G401 (cell line): ENCODE measurements at places on chromosomes 11 and 22. TPM values are rescaled to one million over a fixed set of nuclear protein-coding genes. Genes with fewer than 3 reads are reported as not detected.
A peak's percentile ranks its signal among the peaks of the same experiment; 100 is the strongest.

DNA sequence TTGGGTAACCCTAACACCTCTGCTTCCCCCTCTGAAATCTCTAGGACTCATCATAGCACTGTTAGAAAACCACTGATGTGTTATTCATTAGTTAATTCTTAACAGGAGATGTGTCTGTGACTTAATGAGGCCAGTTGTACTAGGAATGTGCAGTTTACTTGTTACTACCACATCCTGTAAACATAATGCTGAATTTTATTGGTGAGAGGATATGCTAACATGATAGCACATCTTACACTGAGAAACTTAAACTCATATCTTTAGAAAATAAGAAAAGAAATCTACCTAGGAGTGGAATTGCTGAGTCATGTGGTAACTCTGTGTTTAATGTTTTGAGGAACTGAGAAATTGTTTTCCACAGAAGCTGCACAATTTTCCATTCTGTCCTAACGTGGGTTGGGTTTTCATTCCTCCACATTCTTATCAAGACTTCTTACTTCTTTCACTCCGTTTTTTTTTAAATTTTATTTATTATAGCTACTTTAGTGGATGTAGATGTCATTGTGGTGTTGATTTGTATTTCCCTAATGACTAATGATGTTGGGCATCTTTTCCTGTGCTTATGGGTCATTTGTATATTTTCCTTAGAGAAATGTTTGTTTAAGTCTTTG, 33.7 kb downstream of the RNF121 start:
- DNase-seq = no peak

GRCh38 chr11:69318093-69318420, 24.1 kb downstream of the MYEOV start:
- DNase-seq = no peak

DNA sequence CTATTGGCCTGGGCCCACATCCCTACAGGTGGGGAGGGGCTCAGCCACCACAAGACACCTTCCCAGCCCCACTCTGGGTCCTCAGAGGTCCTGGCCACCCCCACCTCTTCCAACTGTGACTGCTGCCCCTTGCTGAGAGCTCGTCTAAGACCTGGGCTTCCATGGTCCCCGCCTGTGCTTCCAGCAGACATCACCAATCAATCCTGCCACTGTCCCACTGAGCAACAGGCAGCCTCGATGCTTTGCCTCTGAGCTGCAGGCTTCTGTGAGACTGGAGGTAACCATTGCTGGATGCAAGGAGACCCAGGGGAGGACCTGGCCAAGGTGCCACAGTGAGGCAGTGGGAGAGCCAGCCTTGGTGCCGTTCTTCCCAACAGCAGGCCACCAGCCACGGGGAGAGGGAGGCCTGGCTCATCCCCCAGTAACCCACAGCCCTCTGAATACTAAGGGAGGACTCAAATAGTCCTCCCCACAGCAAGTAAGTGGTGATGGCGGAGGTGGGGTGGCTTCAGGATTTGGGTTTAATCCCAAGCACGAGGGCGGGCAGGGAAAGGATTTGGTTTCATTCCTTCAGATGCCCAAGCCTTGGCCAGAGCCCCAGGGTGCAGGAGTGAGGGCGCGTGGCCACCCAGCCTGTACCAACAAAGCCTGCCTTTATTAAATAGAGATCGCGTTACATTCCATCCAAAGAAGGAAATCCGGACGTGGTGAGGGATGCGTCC, 5.5 kb upstream of the FADS3 start:
- no peak for DNase-seq

DNA sequence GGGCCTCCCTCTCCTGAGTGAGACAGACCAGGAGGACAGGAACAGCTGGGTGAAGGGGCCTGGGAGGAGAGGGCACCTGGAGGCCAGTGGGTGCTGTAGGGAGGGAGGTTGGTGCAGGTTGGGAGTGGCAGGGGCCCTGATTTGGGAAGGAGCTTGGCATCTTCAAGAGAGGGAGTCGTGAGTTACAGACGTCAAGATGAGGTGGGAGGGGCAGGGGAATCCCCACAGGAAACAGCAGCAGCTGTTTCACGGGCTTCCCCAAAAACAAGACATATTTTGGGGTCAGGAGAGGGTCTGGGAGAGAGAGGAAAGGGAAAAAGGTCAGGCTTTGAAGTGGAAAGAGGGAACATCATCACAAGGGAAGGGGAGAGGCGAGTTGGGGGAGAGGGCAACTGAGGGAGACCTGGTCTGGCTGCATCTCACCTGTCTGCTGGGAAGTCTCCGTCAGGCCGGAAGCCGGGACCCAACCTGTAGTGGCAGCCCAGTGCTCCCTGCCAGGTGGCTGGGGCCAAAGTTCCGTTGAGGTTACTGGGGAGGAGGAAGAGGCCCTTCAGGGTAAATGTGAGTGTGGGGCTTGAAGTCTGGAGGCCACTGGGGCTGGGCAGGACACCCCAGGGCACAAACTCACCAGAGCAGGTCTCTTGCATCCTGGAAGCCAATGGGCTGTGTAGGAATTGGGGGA, 4.4 kb downstream of the NAALADL1 start:
- no peak for DNase-seq

GRCh38 chr22:41799486-41800347, 762 bp upstream of the CCDC134 start:
- DNase-seq = peak; percentile 78

DNA sequence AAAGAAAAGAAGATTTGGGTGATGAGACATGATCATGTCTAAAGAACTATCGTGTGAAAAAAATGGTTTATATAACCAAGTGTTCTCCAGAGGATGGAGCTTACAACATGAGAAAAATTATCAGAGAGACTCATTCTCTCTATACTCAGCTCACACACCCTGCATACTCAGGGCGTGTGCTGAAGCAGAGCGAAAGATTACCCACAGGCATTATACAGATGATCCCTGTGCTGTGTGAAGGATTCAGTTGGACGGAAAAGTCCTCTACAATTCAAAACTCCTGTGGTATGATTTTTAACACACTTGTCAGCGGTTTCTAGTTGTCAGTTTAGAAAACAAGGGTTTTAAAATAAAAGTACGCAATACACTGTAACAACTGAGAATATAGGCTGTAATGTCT, 267.3 kb downstream of the DLG2 start:
- no peak for DNase-seq

The IFITM10 gene
- total RNA-seq = not detected in 2 replicates

The F2 gene
- not detected in 2 replicates for total RNA-seq

The NRXN2 gene
- total RNA-seq = 16.7 and 24.1 TPM in 2 replicates

The RNF141 gene
- 24.2 and 27.7 TPM in 2 replicates for total RNA-seq
